Activated naive CD8-positive, alpha-beta T cell treated with anti-CD3 and anti-CD28 coated beads, Interleukin-2, amount 10 ng/mL, durations not matched to agents 7 days and 5 days (primary cell): ENCODE measurements at places on chromosomes 16 and 17. TPM values are rescaled to one million over a fixed set of nuclear protein-coding genes. Genes with fewer than 3 reads are reported as not detected.
A peak's percentile ranks its signal among the peaks of the same experiment; 100 is the strongest.

GRCh38 chr17:32523827-32524552, 37.2 kb downstream of the CDK5R1 start:
- no peak for DNase-seq
- peaks cover 72% of the 10 kb centered on the region for H3K4me1 ChIP-seq
- H3K27ac ChIP-seq = peak overlapping the region; percentile 91

DNA sequence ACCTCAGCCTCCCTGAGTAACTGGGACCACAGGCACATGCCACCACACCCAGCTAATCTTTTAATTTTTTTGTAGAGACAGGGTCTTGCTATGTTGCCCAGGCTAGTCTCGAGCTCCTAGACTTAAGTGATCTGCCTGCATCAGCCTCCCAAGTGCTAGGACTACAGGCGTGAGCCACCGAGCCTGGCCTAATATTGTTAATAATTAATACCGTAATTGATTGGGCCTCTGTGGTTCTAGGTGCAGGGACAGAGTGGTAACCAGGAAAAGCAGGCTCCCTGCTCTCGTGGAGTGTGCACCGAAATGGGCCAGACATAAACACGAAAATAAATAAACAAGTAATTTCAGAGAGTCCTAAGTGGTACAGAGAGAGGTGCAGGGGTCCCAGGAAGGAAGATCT, 241.0 kb downstream of the GSG1L start:
- no peak for DNase-seq
- H3K27ac ChIP-seq = no peak overlapping the region
- no peaks in the 10 kb centered on the region for H3K4me1 ChIP-seq
- H3K4me3 ChIP-seq = no peak overlapping the region
- H3K36me3 ChIP-seq = no peaks in the 10 kb centered on the region

GRCh38 chr16:10827691-10828341, 9.2 kb upstream of the TVP23A start:
- no peak overlapping the region for H3K4me3 ChIP-seq
- no peak for DNase-seq
- H3K36me3 ChIP-seq = no peaks in the 10 kb centered on the region
- peaks cover 16% of the 10 kb centered on the region for H3K27me3 ChIP-seq
- no peaks in the 10 kb centered on the region for H3K4me1 ChIP-seq

- no peak for DNase-seq
- H3K4me3 ChIP-seq = no peak overlapping the region
- no peak overlapping the region for H3K27ac ChIP-seq
Measured at GRCh38 chr16:65739518-65739917, 617.7 kb upstream of the CDH11 start.

GRCh38 chr17:69503711-69504110, 89.2 kb downstream of the MAP2K6 start:
- H3K36me3 ChIP-seq = peaks cover 7% of the 10 kb centered on the region
- no peak overlapping the region for H3K4me3 ChIP-seq

DNA sequence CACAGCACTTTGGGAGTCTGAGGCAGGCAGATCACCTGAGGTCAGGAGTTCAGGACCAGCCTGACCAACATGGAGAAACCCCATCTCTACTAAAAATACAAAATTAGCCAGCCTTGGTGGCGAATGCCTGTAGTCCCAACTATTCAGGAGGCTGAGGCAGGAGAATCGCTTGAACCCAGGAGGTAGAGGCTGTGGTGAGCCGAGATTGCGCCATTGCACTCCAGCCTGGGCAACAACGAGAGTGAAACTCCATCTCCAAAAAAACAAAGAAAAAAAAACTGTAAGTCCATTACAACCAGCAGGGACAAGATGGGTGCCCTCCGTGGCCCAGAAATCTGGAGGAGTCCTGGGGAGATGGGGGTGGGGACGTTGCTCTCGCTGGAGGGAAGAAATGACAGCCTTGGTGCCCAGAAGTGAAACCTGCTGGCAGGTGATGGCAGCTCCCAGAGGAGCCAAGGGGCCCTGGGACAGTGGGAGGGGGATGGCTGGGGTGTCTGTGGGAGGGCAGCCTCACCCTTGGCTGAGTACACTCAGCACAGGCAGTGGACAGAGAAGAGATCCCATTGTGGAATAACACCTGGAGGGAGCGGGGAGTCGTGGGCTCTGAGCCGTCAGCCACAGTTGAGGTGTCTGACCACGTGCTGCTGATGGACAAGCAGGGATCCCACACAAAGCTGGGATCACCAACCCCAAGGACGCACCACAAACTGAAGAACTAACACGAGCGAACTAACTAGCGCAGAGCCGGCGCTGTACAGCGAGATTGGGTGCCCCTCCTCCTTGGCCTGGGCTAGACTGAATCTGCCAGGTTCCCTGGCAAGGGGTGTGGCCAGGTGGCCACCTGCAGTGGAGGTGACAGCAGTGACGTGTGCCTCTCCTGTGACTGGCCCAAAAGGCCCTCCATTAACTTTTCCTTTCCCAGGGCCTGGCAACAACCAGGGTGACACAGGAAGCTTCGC, 46.9 kb upstream of the BAHCC1 start:
- H3K36me3 ChIP-seq = no peaks in the 10 kb centered on the region
- no peak for DNase-seq
- no peak overlapping the region for H3K4me3 ChIP-seq
- no peak overlapping the region for H3K27ac ChIP-seq
- peaks cover 10% of the 10 kb centered on the region for H3K4me1 ChIP-seq
- peaks cover 36% of the 10 kb centered on the region for H3K27me3 ChIP-seq

DNA sequence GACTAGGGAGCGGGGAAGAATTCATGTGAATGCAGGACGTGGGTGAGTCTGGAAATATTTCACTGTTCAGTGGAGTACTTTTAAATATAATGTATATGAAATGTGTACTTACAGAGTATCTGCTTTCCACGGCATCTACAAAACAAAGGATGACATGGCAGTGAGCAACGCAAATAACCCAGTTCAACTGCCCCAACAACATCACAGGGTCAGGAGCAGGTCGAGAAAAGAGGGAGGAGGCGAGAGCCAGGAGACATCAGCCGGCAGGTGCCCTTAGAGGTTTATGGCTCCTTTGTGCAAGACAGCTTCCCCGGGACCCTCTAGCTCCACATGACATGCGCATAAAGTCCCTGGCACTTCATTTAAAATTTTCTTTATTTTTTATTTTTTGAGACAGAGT, 61.1 kb downstream of the PECAM1 start:
- H3K27me3 ChIP-seq = no peaks in the 10 kb centered on the region
- H3K4me3 ChIP-seq = no peak overlapping the region
- peaks cover 15% of the 10 kb centered on the region for H3K4me1 ChIP-seq
- H3K36me3 ChIP-seq = peaks cover 40% of the 10 kb centered on the region
- DNase-seq = no peak

- H3K27ac ChIP-seq = peak overlapping the region; percentile 88
- no peaks in the 10 kb centered on the region for H3K36me3 ChIP-seq
- H3K4me3 ChIP-seq = peak overlapping the region; percentile 39
- H3K27me3 ChIP-seq = no peaks in the 10 kb centered on the region
- peaks cover 39% of the 10 kb centered on the region for H3K4me1 ChIP-seq
- peak; percentile 57 for DNase-seq
Measured at GRCh38 chr16:29023279-29024277, 38.7 kb downstream of the LAT start.

DNA sequence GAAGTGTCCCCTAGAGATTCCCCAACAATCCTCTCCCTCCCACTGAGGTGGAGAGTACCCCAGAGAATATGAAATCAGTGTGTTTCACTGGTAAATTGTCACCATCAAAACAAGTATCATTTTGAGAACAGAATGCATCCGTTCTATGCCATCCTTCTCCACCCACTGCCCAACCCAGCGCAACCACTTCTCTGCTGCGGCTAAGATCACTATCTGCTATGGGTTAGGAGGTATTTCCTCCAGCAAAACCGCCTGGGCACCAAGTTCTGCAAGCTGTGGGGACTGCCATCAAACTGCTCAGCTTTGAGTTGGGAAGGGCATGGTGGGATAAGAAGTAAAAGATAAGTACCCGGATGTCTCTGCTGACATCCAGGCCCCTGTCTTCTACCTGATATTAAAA, 24.4 kb downstream of the CNTNAP1 start:
- H3K27me3 ChIP-seq = no peaks in the 10 kb centered on the region
- peaks cover 52% of the 10 kb centered on the region for H3K36me3 ChIP-seq
- no peak overlapping the region for H3K4me3 ChIP-seq

DNA sequence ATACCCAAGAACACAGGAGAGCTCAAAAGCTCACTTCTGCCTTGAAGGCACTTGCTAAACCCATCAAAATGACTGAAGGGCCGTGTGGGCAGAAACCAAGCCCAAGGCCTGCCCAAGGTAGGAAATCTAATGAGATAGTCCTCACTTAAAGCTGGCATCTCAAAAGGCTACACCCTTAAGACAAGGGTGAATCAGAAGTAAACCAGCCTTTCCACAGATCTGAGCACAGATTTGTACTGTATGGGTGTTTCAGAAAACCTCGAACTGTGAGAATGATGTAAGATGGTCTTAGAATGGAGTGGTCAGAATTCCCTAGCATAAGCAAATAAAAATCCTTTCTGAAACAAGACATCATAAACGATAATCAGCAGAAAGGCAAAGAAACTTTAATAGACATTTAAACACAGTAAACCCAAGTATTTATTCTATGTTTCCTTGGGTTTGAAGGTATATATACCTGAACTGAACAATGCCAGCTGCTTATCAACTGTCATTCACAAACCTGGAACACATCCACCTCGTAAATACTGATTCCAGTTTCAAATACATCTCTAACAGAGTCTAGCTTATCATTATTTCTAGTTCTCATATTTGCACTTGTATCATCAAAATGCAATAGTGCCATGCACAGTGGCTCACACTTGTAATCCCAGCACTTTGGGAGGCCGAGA, 37.8 kb downstream of the GLG1 start:
- DNase-seq = no peak
- H3K27ac ChIP-seq = no peak overlapping the region
- H3K4me3 ChIP-seq = no peak overlapping the region
- no peaks in the 10 kb centered on the region for H3K27me3 ChIP-seq
- H3K36me3 ChIP-seq = peaks cover 13% of the 10 kb centered on the region

DNA sequence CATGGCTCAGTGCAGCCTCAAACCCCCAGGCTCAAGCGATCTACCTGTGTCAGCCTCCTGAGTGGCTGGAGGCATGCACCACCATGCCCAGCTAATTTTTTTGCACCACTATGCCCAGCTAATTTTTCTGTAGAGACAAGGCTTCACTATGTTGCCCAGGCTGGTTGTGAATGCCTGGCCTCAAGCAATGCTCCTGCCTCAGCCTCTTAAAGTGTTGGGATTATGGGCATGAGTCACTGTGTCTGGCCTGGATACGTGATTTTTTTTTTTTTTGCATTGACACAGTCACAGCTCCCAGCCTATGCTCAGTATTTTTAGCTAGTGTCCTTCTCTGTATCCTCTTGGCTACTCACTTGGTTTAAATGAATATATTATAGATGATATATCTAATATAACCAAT, 377.0 kb upstream of the TNRC6C start:
- peak; percentile 7 for DNase-seq
- peaks cover 19% of the 10 kb centered on the region for H3K27me3 ChIP-seq

- no peak overlapping the region for H3K27ac ChIP-seq
- H3K36me3 ChIP-seq = peaks cover 24% of the 10 kb centered on the region
- H3K27me3 ChIP-seq = no peaks in the 10 kb centered on the region
- no peak for DNase-seq
- peaks cover 2% of the 10 kb centered on the region for H3K4me1 ChIP-seq
- H3K4me3 ChIP-seq = no peak overlapping the region
Measured at GRCh38 chr17:57636985-57637665, 108.0 kb downstream of the CCDC182 start.

DNA sequence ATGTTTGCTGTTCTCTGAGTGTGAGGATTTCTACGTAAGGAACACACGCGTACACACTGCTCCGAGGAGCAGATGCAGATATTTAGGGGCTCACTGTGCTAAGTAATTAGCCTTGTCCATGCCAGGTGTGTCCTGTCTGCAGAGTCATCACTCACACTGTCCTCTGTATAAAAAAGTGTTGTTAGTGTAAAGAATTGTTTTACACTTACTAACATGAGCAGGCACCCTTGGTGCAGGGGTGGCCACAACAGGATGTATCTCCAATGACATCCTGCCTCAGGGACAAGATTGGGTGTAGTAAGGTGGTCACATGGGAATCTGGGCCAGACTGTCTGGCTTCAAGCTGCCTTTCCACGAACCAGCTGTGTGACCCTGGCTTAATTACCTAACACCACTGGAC, 63.9 kb downstream of the NDEL1 start:
- no peak overlapping the region for H3K27ac ChIP-seq
- no peaks in the 10 kb centered on the region for H3K27me3 ChIP-seq
- peaks cover 7% of the 10 kb centered on the region for H3K4me1 ChIP-seq
- DNase-seq = no peak

DNA sequence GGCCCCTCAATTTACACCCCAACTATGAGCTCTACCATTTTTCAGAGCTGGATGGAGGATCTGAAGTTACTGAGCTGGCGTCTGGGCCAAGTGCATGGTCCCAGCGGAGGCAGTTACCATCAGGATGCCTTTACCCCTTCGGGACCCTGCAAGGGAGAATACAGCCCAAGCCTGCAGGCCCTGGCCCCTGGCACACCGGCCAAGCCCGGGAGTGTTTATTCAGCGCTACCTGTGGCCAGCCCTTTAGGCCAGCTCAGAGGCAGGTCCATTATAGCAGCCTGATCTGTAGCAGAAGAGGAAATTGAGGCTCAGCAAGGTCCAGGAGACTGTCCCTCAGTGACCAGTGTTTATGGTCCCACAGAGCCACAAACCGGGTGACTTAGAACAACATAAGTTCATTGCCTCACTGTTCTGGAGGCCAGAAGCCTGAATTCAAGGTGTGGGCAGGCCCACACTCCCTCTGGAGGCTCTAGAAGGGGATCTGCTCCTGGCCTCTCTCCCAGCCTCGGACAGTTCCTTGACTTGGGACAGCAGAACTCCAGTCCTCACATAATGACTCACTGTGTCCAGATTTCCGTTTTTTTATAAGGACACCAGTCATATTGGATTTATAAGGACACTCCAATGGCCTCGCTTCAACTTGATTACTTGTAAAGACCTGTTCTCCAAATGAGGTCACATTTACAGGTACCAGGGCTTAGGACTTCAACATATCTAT, 8.8 kb downstream of the SEC14L5 start:
- H3K36me3 ChIP-seq = no peaks in the 10 kb centered on the region
- H3K27me3 ChIP-seq = peaks cover 8% of the 10 kb centered on the region
- no peak overlapping the region for H3K4me3 ChIP-seq
- DNase-seq = no peak
- no peak overlapping the region for H3K27ac ChIP-seq

DNA sequence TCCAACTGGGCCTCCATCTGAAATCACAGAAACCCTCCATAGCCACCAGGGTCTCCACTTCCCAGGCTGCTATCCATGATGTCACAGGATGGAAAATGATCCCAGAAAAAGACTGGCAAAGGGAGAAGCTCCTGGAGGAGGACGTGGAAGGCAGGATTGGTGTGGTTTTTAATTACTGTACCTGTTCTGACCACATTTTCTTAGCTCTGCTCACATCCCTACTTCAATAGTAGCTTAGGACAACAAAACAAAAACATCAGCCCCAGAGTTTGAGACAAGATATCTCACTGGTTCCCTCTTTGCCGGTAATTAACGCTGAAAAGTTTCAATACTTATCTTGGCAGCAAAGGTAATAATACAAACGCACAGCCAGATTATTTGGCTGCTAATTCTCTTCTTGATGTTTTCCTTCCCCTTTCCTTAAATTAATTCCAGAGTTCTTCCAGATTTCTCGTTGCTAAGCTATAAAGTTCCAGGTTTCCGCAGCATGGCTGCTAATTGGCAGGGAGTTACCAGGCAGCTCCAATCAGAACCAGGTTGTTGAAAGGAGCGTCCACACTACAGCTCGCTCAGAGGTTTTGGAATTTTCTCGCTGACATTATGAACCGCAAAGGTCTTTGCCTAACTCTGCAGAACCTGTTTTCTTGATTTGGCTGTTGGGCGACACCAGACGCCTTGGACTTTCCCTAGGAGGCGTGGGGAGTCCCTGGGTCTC, 263.4 kb downstream of the MRTFB start:
- no peaks in the 10 kb centered on the region for H3K27me3 ChIP-seq
- no peak for DNase-seq
- H3K36me3 ChIP-seq = no peaks in the 10 kb centered on the region
- H3K4me1 ChIP-seq = peaks cover 5% of the 10 kb centered on the region

Gene CHD9NB
- 0.42 TPM for total RNA-seq

Gene CLEC10A
- 0.64 TPM for total RNA-seq

Gene DPEP3
- 0.64 TPM for total RNA-seq
